Vagina (tissue), 2 donors: ENCODE measurements at places on chromosomes 2 and 18.
A peak's percentile ranks its signal among the peaks of the same experiment; 100 is the strongest.

- no peak for DNase-seq
Observed at GRCh38 chr18:47996091-47996541, 65.7 kb upstream of the SMAD2 start.

DNA sequence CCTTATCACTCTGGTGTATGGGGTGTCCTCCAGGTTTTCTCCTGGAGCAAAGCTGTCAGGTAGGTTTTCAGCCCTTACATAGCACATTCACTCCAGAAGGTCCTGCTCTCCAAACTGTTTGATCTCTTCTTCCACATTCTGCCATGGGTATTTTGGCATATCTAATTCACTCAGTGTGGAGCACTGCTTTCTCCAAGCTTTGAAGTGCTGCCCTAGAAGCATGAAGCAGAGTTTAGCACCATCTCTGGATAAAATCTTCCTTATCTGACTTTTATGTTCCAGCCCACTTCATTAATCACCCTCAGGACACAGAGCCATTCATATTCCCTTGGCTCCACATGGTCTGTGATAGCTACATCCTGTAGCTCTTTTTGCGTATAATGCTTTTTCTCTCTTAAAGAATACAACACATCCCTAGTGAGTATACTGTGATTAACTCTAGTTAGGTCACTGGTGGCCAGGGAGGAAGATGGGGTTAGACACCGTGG, 56.7 kb upstream of the ARHGAP28 start:
- DNase-seq = no peak

- DNase-seq = no peak
Observed at GRCh38 chr2:81334046-81334445, 1029.5 kb upstream of the LRRTM1 start.

DNA sequence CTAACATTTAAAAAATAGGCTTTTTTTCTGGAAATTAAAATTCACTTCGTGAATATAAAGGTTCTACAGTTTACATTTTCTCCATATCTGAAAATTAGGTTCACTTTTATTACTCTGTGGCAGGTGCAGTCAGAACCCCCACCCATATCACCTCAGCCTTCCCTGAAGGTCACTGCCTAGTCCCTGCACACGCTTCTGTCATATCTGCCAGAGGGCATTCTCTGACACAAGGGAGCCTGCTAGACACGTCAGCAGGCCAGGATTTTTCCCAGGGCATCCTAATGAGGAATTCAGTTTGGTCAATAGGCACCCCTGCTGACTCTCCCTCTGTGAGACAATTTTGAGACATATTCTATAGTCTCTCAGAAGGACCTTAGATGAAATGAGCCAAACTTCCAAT, 475.7 kb upstream of the PKDCC start:
- DNase-seq = no peak

DNA sequence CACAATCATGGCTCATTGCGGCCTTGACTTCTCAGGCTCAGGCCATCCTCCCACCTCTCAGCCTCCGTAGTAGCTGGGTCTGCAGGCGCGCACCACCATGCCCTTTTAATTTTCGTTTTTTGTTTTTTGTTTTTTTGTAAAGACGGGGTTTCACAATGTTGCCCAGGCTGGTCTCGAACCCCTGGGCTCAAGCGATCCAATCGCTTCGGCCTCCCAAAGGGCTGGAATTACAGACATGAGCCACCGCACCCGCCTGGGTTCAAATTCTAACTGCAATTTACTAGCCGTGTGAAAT, 12.3 kb upstream of the DCTN1 start:
- DNase-seq = no peak

- no peak for DNase-seq
Observed at GRCh38 chr18:934518-935133, 30.0 kb downstream of the ADCYAP1 start.

- no peak for DNase-seq
Observed at GRCh38 chr2:4502230-4502843, 799.0 kb downstream of the DCDC2C start.

DNA sequence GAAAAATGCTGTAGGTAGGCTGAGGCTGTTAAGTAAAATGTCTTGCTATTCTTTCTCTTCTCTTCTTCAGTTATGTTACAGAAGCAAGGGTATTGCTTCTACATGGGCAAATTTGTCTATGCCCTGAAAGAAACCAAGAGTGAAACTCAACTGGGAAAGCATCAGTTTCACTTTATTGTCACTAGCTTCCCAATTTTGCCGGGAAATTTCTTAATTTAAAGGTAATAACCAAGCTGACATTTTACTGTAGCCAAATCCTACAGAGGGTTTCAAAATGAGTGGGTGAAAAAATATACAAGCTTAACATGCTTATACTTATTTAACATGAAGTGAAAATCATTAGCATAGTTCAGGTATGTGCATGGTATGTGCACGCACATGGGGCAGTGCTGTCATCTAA, 3.2 kb downstream of the TANK start:
- no peak for DNase-seq

GRCh38 chr2:14297906-14298305, 334.6 kb upstream of the LRATD1 start:
- DNase-seq = no peak

DNA sequence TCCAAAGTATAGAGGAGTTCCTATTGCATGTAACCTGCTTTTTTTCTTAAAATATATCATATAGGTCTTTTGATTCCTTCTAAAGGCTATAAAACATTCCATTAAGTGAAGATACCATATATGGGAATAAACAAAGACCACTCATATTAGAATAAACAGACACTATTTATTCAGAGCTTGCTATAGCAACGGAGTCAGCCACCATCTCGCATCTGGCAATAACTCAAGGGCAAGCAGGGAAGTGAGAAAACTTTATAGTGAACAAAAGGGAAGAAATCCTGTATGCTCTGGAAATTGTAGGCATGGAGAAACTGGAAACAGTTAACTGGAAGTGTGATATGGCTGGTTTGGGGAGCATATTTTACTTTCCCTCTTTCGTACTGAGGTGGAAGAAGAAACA, 301.9 kb downstream of the PTH2R start:
- DNase-seq = no peak

GRCh38 chr2:168935810-168936581, 34.9 kb downstream of the G6PC2 start:
- DNase-seq = no peak

GRCh38 chr2:83071352-83071751, 1387.7 kb downstream of the SUCLG1 start:
- no peak for DNase-seq

- DNase-seq = peak; percentile 92
Observed at GRCh38 chr2:3535794-3536681, 16.7 kb upstream of the ADI1 start.

- no peak for DNase-seq
Observed at GRCh38 chr18:51442012-51442411, 244.5 kb upstream of the MEX3C start.

- DNase-seq = no peak
Observed at GRCh38 chr2:112680666-112681101, 34.9 kb downstream of the SLC20A1 start.

DNA sequence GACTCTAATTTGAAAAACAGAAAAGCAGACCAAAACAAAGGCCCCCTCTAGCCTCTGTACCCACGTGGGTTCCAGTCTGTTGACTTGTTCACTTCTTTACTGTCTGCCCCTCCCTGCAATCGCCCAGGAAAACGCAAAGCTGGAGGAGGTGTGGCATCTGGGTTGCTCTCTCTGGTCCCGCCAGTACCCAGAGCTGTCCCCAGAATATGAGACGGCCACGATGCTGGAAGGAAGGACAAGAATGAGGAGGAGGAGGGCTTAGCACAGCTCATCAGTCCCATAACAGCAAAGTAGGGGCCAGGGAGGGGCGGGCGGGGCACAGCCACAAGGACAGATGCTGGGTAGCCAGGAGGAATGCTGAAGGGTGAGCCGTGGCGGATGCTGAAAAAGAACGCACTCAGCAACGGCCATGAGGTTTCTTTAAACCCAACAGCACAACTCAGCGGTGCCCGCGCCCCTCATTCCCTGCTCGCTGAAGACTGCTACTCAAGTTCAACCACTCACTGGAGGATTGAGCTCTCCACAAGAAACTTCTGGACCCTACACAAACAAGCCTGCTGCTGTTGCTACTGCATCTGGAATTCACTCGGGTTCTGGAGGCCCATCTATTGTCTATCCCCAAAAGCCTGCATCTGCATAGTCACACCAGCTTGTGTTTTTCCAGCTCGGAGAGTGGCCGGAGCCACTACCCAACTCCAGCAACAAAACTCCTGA, 187.7 kb downstream of the HDAC4 start:
- DNase-seq = no peak

- no peak for DNase-seq
Observed at GRCh38 chr2:227390468-227391256, 2.9 kb upstream of the SCYGR1 start.

- no peak for DNase-seq
Observed at GRCh38 chr2:222739939-222740338, 68.5 kb downstream of the MOGAT1 start.

GRCh38 chr2:217023611-217024010, 163.7 kb upstream of the TNP1 start:
- DNase-seq = no peak

DNA sequence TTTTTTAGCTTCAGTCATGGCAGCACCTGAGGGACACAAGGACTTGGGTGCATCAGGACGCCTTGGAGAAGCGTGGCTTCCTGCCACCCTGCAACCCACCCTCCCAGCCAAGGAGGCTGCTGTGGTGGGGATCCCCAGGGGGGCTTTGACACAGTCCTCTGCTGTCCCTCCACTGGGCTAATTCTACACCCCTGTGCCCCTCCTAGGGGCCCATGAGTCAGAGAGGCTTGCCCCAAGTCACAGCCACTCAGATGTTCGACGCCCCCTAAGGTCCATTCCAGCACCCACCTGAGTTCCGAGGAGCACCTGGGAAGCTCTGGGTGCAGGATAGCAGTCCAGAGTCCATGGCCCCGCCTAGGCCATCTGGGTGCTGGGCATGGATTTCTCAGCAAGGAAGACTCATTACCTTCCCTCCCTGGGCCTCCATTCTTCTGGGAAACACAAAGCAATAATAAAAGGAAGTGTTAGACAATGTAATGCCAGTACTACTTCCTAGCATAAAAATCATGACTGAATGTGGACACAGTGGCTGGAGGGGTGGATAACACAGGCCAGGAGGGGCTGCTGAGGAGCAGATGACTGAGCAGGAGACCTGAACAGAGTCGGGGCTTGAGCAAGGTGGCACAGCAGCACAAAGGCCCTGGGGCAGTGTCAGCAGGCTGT, 3.7 kb downstream of the ALPG start:
- DNase-seq = no peak

DNA sequence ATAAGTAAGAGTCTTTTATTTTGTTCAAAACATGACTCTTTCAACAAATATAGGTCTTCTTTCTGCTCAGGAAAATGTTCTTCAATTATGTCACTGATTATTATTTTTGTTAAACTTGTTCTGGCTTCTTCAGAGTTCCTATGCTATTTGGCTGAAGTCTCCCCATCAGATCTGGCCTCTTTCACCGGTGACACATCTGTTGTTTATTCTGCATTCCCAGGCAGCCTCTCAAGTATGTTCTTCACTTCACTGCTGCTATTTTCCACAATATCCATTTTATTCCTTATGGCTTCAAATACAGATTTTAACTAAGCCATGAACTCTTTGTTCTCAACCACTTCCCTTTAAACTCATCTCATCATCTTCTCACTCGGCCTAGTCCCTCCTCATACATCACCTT, 45.7 kb downstream of the HDAC4 start:
- no peak for DNase-seq

DNA sequence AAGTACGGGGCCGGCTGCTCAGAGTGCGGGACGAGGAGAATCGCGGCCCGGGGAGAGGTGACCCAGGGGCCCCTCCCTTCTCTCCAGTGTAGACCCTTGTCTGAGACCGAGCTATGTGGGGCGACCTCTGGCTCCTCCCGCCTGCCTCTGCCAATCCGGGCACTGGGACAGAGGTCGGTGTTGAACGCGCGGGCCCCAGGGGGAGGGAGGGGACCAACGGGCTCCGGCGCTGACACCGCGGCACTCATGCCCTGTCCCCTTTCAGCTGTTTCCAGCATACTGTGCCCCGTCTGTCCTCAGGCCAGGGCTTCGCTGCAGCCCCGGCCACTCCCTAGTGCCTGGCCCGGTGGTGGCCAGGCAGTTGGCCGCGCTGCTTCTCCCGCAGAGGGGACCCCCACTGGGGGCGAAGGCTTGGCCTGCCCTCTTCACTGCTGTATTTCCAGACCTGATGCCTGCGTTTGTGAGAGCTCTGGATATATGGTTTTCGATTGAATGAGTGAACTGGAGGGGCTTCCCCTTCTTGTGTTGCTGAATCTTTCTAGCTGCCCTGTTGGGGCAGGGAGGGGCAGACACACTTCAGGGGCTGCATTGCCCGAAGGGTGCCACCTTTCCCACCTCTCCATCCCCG, 809 bp downstream of the DBI start:
- DNase-seq = no peak

DNA sequence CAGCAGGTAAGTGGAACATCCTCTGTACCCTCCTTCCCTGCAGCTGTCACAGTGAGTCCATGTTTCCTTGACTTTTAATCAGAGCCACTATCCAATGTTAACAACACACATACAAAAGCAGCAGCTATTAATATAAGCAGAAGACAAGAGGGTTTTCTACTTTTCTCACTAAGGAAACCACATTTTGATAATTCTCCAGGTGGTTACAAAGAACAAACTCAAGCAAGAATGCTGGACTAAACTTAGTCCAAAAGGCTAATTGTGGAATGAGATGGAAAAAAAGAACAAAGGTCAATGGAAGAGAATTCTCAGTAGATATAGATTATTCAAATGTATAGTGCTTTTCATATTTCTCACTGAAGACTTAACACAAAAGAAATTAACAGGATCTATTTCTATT, 176.9 kb upstream of the SLC39A10 start:
- DNase-seq = no peak

- DNase-seq = no peak
Observed at GRCh38 chr2:54053830-54054229, 61.6 kb upstream of the ACYP2 start.

DNA sequence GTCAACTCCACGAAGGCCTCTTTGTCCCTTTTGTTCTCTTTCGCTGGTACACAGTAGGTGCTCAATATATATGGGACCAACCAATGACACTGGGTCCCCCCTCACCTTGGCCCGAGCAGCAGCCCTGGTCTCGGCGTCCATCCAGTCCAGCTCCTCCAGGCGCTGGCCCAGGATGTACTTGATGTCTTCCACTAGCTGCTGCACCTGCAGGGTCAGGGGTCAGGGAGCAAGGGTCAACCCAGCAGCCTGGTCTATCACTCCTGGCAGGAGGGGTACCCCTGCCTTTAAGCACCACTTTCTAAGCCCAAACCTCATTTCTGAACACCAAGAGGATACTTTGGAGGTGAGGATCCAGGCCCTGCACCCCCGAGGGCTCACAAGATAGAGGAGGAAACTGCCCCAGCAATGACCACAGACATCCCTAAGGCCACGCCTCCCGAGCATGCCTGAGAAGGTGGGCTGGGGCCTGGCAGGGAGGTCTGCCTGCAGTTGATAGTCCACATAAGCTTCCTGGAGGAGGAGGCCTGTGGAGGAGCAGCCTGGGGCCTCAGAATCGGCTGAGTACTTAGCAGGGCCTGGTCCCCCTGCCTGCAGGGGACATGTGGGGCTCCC, 4.2 kb downstream of the ECEL1 start:
- no peak for DNase-seq
